ENCODE measurements at places on chromosomes 5 and 9. TPM values are rescaled to one million over a fixed set of nuclear protein-coding genes. Genes with fewer than 3 reads are reported as not detected.

Gene PKN3
- total RNA-seq: 9.1 TPM

Gene DEPDC1B
- total RNA-seq: 38.7 TPM

Gene IL33
- not detected for total RNA-seq

Gene TSPAN17
- total RNA-seq: 39.2 TPM

Gene SYK
- 0.26 TPM for total RNA-seq

Gene PITX1
- not detected for total RNA-seq

Gene OLFM1
- total RNA-seq: not detected

Gene ESM1
- total RNA-seq: 0.21 TPM

Gene SIT1
- total RNA-seq: 155 TPM

Gene DNAH5
- total RNA-seq: not detected

Gene OGN
- not detected for total RNA-seq

Gene PTPRD
- not detected for total RNA-seq

Gene ZNF366
- total RNA-seq: not detected

Gene BRD8
- 86.7 TPM for total RNA-seq

Gene OCLN
- 0.91 TPM for total RNA-seq

Gene GRIA1
- total RNA-seq: not detected

Gene GBA2
- total RNA-seq: 57.7 TPM

Gene KCNV2
- not detected for total RNA-seq

Gene IRX1
- not detected for total RNA-seq

Gene RPP25L
- total RNA-seq: 27.2 TPM

Gene LAMC3
- total RNA-seq: 0.06 TPM

Gene SMIM33
- total RNA-seq: 0.07 TPM

Gene BTNL8
- total RNA-seq: not detected

Gene PCDHB15
- total RNA-seq: not detected

Gene STK32A
- not detected for total RNA-seq

Gene CCDC192
- not detected for total RNA-seq

Gene SV2C
- 0.26 TPM for total RNA-seq

Gene SH2D3C
- total RNA-seq: 75.2 TPM

Gene FBN2
- total RNA-seq: not detected

Gene SLCO6A1
- not detected for total RNA-seq

Gene PCDHGB1
- not detected for total RNA-seq

Gene MAST4
- total RNA-seq: 21.6 TPM

Gene SLC45A2
- not detected for total RNA-seq

Gene FGF10
- total RNA-seq: not detected

Gene IL3
- total RNA-seq: 0.47 TPM

Gene EPB41L4B
- total RNA-seq: 0.23 TPM

Gene PROB1
- 10.9 TPM for total RNA-seq
